NCI-H510A treated with DMSO at 0.1 percent for 48 hours (cell line): ENCODE measurements at places on chromosomes 2 and 18.
A peak's percentile ranks its signal among the peaks of the same experiment; 100 is the strongest.

- no peak for DNase-seq
These were observed 682.4 kb downstream of the RNF144A start for GRCh38 chr2:7599462-7600258.

GRCh38 chr2:68263632-68264031 is 11.3 kb upstream of the PPP3R1 start:
- DNase-seq = peak; percentile 55

DNA sequence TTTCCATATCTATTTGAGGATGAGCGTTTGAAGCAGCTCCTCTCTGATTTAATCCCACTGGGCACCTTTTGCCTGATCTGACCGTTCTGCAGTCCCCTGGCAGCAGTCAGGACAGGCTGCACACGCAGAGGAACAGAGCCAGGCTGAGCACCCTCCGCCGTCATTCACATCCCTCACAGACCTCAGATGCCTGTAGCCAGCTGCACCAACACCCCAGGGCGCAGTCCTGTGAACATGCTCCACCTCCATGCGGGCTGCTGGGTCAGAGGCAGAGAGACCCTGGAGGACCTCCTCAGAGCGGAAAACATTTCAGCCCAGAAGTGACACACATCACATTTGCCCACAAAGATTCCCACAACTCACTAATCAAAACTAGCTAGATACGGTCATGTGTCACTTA is 146.1 kb downstream of the SEPTIN10 start:
- no peak for DNase-seq

DNA sequence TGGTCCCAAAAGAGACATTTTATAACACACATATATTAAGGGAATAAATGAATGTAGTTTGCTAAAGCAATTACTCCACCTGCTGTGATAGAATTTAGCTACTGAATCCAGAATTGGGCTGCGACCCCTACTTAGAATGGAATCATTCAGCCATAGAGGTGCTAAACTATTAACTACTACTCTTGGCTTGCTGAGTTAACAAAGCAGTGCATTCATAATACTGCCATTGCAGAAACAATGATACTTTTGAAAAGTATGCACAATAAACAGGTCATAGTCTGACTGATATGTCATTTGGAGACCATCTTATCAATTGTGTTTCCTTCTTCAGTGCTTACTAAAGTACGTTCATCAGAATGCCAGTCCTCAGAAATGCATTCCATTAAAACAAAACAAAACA is 273.6 kb downstream of the PIEZO2 start:
- no peak for DNase-seq

- DNase-seq = peak; percentile 47
These were observed 859 bp upstream of the INO80D start for GRCh38 chr2:206086716-206087350.

DNA sequence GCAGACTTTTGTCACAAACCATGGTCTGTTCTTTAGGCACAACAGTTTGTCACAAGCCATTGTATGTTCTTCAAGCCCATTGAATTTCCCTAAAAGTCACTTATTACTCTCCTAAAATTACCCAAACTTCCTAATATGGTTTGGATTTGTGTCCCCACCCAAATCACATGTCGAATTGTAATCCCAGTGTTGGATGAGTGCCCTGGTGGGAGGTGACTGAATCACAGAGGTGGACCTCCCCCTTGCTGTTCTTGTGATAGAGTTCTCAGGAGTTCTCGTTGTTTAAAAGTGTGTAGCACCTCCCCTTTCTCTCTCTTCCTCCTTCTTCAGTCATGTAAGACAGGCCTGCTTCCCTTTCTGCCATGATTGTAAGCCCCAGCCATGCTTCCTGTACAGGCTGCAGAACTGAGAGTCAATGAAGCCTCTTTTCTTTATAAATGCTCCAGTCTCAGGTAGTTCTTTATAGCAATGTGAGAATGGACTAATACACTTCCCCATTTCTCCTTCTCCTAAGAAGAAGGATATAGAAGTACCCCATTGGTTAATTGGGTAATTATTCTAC is 11.2 kb upstream of the GYPC start:
- no peak for DNase-seq

- DNase-seq = no peak
These were observed 194.4 kb upstream of the ID2 start for GRCh38 chr2:8487461-8487932.

- DNase-seq = no peak
These were observed 60.6 kb downstream of the NFATC1 start for GRCh38 chr18:79456105-79456980.

DNA sequence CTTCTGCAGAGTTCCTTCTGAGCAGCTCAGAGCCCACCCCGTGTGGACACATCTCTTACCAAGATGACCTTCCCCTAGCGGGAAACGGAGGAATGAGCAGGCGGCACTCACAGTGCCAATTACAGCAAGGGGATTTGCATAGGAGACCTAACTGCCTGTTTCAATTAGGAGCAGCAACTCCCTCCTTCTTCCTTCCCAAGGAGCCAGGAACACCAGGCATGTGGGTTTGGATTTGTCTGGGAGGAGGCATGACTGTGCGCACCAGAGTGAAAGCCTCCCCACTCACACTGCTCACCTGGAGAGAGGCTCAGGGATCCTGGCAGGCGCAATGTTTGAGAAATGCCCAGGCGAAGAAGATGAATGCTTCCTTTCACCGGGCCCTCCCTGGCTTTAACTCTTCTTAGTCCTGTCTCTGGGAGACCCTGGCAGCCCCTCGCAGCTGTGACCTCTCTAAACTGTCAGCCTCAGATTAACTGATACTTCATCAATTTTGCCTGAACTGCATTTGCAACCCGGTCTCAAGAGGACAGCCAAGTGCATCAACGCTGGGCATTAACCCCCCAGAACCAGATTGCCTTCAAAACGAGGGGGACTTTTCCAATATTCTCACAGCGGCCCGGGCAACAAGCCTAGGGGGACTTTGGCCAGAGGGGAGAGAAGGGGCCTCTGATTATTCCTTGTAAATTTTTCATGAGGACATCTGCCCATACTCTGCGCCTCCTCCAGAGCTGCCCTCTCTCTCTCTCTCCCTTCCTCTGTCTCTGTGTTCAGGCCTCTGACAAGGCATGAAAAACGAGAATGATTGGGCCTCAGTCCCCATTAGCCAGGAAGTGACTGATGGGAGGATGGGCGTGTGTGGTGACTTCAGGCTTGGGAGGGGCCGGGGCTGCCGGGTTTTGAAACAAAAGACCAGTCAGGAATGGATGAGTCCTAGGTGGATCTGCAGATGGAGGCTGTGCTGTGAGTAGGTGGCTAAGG is 93.8 kb downstream of the CMPK2 start:
- DNase-seq = no peak

DNA sequence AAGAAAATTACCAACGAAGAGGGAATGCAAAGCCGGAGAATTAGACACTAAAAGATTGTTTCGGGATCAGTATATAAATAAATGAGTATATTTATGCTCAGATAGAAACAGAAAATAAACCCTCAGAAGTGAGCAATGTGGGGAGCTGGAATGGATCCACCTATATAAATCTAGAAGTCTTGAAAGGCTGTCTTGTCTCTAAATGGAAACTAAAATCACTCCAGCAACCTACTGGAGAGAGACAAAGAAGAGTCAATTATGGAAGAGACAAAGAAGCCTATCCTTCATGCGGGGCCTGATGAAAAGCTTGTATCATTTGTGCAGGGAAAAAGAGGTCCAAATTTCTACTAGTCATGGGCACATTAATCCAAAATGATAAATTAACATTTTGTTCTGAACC is 158.1 kb downstream of the DNAH7 start:
- DNase-seq = no peak

GRCh38 chr18:55031979-55032378 is 72.7 kb upstream of the CCDC68 start:
- DNase-seq = no peak

- DNase-seq = no peak
These were observed 24.9 kb downstream of the OSBPL6 start for GRCh38 chr2:178219247-178219646.

DNA sequence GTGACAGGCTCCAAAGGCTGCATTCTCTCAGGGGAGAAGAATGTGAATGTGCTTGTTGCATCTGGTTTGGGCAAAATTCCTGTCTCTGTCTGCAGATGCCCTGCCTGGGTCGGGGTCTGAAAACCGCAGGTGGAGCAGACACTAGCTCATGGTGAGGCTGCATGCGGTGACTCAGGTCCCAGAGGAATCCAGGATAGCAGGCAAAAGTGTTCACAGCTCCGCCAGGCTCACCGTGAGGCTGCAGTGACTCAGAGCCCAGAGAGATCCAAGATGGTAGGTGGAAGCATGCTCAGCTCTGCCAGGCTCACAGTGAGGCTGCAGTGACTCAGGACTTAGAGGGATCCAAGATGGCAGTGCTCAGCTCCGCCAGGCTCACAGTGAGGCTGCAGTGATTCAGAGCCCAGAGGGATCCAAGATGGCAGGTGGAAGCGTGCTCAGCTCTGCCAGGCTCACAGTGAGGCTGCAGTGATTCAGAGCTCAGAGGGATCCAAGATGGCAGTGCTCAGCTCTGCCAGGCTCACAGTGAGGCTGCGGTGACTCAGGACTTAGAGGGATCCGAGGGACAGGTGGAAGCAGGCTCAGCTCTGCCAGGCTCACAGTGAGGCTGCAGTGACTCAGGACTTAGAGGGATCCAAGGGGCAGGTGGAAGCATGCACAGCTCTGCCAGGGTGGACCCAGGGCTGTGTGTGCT is 200.5 kb downstream of the ACKR3 start:
- DNase-seq = no peak

- DNase-seq = no peak
These were observed 104.8 kb upstream of the TFPI start for GRCh38 chr2:187658952-187659525.

- no peak for DNase-seq
These were observed 309.5 kb downstream of the ALK start for GRCh38 chr2:29611850-29612249.

- no peak for DNase-seq
These were observed 20.4 kb upstream of the SANBR start for GRCh38 chr2:61045226-61045625.

DNA sequence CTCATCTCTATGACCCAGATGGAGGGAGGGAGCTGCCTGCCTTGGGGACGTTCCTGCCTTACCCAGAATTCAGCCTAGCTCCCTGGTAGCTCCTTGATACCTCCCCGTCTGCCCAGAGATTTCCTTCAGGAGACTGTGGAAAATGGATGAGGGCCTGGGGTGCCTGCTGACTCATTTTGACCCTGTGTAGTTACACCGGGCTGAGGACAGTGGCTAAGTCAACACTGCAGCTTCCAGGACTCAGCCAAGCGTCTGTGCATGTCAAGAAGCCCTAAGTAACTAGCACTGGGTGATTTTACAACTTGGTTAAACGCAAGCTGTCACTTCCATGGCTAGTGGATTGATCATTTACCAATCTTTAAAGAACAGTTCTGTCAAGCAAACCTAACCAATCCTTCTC is 23.3 kb upstream of the EPAS1 start:
- no peak for DNase-seq

DNA sequence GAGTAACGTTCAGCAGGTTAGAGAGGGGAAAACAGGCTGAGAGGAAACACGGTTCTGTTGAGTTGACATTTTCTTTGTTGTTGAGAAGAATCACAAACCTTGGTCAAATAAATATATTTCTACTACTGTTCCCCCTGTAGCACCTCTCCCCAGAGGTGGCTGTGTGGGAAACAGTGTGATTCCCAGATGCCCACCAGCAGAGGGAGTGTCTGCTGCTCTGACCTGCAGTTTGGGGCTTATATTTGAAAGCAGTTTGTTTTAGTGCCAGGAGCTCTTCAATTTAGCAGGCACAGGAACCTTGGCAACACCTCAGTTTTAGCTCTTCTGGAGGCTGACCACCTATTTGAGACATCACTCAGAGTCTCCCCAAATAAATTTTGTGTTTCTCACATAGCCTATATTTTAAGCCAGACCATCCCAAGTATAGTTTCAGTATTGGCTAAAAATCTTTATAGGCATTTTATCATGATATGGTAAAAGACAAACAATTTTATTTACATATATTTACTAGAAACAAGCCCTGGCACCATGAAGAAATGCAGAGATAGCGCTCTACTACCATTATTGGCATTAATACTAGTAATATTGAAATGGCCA is 75.7 kb downstream of the PIK3C3 start:
- peak; percentile 12 for DNase-seq

- DNase-seq = no peak
These were observed 361 bp upstream of the HAT1 start for GRCh38 chr2:171921970-171922229.

GRCh38 chr2:227447606-227448005 is 24.4 kb upstream of the AGFG1 start:
- DNase-seq = no peak

DNA sequence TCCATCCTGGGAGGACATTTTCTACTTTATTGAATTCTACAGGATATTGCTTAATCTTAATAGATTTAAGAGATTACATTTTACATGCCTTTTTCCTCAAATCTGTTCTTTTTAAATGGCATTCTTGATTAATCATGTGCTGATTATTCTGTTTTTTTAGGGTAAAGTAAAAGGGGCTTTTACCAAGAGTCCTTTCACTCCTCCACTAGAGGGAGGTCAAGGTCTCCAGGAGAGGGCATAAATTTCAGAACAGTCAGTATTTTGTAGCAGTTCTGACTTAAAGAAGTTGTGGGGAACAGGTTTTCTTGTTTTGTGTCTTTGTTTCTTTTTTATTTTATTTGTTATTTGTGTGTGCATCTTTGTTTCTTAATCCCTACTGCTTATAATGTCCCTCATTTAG is 25.4 kb downstream of the WDR75 start:
- no peak for DNase-seq

GRCh38 chr2:205680067-205680466 is 2.2 kb upstream of the NRP2 start:
- peak; percentile 89 for DNase-seq
